ENCODE measurements at places on chromosomes 3 and 15.

DNA sequence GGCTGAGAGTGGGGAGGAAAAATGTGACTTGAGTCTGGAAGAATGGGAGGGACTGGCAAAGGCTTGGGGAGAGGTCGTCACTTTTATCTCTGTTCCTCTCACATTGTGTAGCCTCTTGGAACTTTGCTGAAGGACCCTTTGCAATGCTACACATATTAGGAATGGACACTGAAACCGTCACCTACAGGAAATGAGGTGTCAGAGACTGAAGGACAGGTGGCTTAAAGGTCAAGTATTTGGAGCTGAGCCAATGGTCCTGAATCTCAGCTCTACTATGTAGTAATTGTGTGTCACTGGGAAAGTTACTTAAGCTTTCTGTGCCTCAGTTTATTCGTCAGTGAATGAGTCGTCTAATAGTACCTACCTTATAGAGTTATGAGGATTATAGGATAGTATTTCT lies 14.7 kb downstream of the MCTP2 start:
- no peak for DNase-seq

- DNase-seq: no peak
These were observed 26.0 kb downstream of the CYP19A1 start for GRCh38 chr15:51312166-51313073.

GRCh38 chr15:78507831-78508160 lies 419 bp downstream of the HYKK start:
- DNase-seq: no peak

DNA sequence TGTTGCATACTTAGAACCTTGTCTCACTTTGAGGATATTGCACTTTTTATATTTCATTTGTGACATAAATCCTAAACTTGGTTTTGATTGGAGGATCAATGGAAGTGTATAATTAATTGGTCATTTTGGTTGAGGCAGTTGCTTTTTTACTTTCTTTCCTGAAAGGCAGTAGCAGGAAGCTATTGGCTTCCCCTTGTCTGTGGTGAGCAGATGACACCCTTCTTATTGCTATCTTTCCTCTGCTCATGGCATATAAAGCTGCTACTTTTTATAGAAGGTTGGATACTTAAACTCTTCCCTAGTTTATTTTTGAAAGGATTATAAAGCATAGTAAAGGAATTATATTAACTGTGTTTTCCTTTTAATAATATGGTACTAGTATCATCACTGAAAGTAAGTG lies 28.6 kb downstream of the FAM98B start:
- no peak for DNase-seq

- no peak for DNase-seq
These were observed 20.2 kb upstream of the CCDC66 start for GRCh38 chr3:56536735-56537134.

DNA sequence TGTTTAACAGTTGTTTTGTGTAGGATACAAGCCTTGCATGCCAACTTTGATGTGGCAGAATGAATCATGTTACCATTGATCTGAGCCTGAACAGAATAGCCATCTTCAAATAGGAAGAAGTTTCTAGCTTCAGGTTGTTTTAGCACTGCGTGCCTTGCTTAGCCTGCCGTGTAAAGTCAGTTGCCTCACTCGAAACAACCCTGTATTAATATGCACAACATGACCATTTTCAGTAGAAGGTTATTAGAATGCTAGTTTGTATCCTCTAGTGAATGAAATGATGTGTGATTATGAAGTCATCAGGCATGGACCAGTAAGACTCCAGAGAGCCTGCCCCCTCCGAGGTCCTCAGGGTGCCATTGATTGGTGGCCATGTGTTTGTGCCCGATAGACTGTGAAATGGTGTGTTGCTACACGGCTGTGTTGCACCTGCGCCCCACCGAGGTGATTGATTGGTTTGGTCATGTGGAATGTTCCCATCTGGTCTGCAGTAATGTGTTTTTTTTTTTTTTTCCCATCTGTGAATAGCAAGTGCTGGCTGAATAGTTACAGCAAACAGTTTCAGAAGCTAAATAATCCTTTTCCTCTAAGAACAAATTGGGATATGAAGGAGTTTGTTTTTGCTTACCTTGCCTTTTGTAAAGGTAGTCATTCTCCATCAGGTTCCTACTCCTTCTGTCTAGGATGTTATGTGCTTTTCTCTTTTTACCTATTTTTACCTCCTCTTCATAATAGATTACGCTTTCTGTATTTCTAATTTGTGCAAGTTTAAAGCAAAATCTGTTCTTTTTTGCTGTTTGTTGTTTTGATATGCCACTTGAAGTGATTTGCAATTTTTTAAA lies 214.9 kb downstream of the TCF12 start:
- DNase-seq: peak; percentile 16

- DNase-seq: no peak
These were observed 176.4 kb downstream of the ISL2 start for GRCh38 chr15:76512971-76513370.

DNA sequence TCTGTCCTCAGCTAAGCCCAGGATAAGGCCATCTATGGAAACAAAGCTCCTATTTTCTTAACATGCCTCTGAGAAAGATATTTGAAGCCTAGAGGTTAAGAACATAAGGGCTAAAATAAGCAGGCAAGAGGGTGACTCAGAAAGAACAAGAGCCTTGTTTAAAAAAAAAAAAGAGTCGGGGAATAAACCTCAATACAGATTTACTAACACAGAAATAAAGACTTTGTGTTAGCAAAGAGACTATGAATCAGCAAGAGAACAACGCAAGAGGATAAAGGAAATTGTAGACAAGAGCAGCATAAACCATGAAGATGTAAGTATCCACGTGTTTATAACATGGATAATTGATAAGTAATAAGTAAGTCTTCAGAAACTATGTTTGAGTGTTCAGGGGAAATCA lies 36.0 kb downstream of the RAB27A start:
- DNase-seq: no peak

- no peak for DNase-seq
These were observed 41.5 kb upstream of the CDV3 start for GRCh38 chr3:133531981-133532380.

DNA sequence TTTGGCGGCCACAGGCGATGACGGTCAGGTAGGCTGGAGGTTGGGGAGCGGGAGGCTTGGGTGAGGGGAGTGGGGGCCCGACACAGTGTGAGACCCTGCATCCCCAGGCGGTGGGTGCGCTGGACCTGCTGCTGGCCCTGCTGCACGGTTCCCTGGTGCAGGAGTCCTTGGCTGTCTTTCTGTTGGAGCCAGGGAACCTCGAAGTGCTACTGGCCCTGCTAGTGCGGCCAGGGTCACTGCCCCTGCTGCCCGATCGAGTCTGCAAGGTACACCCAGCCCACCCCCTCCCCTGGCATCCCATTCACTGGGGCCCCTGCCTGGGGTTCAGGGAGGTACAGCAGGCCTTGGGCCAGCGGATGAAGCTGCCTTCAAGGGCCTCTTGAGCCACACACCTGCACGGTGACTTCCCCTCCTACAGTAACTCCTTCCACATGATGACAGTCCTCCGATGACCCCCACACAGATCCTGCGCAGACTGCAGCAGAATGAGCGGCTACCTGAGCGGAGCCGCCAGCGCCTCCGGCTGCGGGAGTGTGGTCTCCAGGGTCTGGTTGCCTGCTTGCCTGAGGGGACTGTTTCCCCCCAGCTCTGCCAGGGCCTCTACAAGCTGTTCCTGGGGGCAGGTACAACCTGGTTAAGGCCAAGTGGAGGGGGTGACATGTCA lies 19.5 kb downstream of the NBEAL2 start:
- DNase-seq: no peak

- DNase-seq: no peak
These were observed 33.6 kb downstream of the TMEM212 start for GRCh38 chr3:171876680-171877147.

- no peak for DNase-seq
These were observed 244.2 kb upstream of the SATB1 start for GRCh38 chr3:18669374-18669773.

DNA sequence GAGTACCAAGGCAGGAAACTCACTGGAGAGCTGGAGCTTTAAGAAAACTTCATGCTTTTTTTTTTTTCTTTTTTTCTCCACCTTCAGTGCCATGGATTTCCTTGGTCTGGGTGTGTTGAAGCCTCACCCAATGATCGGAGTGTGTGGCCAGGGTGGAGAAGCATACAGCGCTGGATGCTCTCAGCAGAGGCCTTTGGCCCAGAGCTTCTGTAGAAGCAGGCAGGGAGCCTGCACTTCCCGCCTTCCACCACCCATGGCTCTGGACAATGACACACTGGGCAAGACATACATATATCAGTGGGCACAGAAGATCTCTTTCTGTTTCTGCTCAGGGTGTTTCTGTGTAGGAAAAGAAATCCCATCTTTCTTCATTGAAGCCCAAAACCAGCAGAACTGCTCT lies 55.8 kb upstream of the ACAD9 start:
- DNase-seq: no peak

GRCh38 chr3:54957711-54958110 lies 29.9 kb upstream of the LRTM1 start:
- DNase-seq: no peak

GRCh38 chr3:9117220-9117619 lies 132.2 kb downstream of the SRGAP3 start:
- no peak for DNase-seq

DNA sequence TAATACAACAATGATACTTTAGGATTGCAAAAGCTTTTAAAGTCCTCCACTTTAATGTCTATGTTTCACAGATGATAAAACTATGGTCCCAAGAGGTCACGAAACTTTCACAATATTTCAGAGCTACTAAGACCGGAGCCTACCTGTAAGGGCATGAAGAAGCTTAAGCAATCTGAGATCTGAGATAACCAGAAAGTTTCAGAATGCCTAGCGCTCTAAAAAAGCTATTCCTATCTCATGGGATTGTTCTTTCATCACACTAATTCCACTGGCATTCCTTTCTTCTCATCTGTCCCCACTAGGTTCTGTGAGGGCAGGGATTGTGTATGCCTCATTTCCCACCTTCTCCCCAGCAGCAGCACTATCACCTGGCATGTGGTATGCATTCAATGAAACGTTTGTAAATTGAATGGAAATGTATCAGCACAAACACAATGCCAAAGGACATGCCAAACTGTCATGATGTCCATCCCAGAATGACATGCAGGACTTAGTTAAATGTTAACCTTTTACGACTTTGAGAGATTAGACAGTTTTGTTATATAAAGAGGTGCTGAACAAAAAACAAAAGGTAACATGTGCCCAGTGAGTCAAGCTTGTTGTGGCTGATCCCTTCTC lies 104.7 kb upstream of the NR2F2 start:
- no peak for DNase-seq

- no peak for DNase-seq
These were observed 493.4 kb upstream of the ALCAM start for GRCh38 chr3:104873331-104873730.

GRCh38 chr3:40116478-40117177 lies 192.9 kb upstream of the EIF1B start:
- no peak for DNase-seq

GRCh38 chr15:70493787-70494516 lies 269.4 kb downstream of the UACA start:
- no peak for DNase-seq

- DNase-seq: no peak
These were observed 292.0 kb upstream of the SUCLG2 start for GRCh38 chr3:67946436-67946835.

DNA sequence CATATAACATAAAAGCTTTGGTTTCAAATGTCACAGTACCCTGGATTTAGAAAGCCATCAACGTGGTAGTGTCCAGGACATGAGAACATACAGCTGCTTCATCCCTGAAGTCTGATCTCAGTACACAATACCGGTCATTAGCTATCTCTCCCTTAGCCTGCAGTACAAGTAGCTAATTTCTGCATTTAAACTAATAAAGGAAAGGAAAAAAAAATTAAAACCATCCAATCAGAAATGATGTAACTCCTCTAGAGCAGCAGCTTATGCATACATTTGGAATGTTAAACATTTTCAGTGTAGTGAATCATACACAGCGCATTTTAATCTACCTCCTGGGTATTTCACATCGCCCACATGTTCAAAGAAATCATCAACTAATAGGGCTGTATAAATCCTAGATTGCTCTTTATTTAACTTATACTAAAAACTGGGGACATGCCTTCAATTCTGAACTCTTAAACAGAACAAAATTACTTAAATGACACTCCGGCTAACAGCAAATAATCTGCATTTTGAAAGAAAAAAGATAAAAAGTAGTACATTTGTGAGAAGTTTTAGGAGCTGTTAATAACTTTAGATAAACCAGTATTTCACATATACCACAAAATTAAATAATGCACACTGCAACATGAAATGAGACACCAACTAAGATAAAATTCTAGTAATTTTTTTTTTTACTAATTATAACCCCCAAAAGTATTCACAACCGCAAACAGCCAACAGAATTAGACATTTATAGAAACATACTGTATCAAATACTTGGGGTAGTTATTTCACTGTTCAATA lies 3.7 kb downstream of the IGF2BP2 start:
- DNase-seq: no peak

DNA sequence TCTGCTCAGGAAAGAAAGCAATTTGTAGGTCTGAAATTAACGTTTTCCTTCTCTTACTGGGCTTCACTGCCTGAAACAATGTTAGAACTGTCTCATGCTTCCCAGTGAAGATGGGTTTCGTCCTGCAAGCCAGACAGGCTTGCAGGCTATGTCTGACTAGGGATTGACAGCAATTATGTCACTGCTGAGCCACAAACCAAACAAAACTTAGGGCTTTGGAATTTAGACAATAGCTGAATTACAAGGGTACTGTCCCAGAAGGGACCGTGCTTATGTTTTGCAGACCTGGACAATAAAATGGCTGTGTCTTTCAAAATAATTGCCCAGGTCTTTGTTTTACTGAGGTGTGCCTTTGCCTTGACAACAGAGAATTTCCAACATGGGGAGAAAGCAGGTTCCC lies 46.3 kb upstream of the CCDC80 start:
- no peak for DNase-seq

DNA sequence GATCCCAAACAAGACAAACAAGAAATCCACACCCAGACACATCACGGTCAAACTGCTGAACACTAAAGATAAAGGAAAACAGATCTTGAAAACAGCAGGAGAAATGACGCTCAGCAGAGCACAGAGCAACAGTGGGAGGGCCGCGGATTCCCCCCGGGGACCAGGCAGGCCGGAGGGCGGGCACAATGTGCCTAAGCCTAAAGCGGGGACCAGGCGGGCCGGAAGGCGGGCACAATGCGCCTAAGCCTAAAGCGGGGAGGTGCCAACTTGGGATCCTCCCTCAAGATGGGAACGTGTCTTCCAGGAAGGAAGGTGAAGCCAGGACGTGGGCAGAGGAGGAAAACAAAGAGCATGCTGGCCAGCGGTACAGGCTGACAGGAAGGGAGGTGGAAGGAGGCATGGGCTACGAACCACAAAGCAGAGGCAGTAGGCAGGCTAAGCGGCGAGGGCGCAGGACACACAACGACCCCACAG lies 31.1 kb downstream of the CYFIP1 start:
- no peak for DNase-seq

Data from CD8-positive, alpha-beta memory T cell (primary cell).